Mesothelial cell of epicardium (in vitro differentiated cells): ENCODE measurements at places on chromosomes 1 and 21.

- DNase-seq, result no peak
These were observed 14.8 kb upstream of the TMEM222 start for GRCh38 chr1:27306892-27307761.

- DNase-seq, result no peak
These were observed 26.8 kb downstream of the ELK4 start for GRCh38 chr1:205604825-205605505.

- DNase-seq, result no peak
These were observed 56.9 kb downstream of the ADAMTS5 start for GRCh38 chr21:26909972-26910371.

- no peak for DNase-seq
These were observed 1530.9 kb upstream of the TPTE start for GRCh38 chr21:8990326-8991087.
